Stimulated activated CD4-positive, alpha-beta T cell treated with anti-CD3 and anti-CD28 coated beads, Interleukin-4, amount 100 ng/mL, for 48 hours (primary cell): ENCODE measurements at places on chromosomes 12 and 14.
A peak's percentile ranks its signal among the peaks of the same experiment; 100 is the strongest.

GRCh38 chr12:118307069-118307954 is 65.4 kb downstream of the TAOK3 start:
- DNase-seq = peak; percentile 42

- peak; percentile 61 for DNase-seq
These were observed at the start of gene ARL6IP4 for GRCh38 chr12:122980183-122981035. Gene ARL6IP4, plus strand, starts transcription at chr12:122980681. Its CDS starts 459 bp downstream, at chr12:122981140.

DNA sequence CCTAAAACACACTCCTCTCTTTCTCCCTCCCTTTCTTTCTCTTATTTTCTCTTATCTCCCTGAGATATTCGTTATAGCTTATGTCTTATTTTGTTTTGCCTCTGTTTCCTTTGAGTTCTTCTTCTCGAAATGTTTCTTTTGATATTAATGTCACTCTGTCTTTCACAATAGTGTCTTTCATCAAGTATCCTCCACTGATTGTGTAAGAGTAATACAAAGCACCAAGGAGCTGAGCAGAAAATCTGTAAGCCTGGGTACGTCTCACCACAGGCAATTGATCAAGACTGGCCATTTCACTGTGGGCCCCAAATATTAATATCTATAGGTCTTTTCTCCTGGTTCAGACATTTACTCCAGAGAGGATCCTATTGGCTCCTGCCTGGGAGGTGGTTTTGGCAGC is 4.8 kb upstream of the LYZ start:
- DNase-seq = no peak

GRCh38 chr14:50560931-50561285 is 963 bp downstream of the ATL1 start:
- DNase-seq = peak; percentile 46

- peak; percentile 35 for DNase-seq
These were observed 727 bp downstream of the LDHB start for GRCh38 chr12:21656905-21657325.

- no peak for DNase-seq
These were observed 276.2 kb downstream of the SSPN start for GRCh38 chr12:26471560-26471959.
